Stimulated activated CD8-positive, alpha-beta memory T cell treated with anti-CD3 and anti-CD28 coated beads, Interleukin-7, amount 100 ng/mL, for 1 hour (primary cell): ENCODE measurements at places on chromosomes 12 and 14.

DNA sequence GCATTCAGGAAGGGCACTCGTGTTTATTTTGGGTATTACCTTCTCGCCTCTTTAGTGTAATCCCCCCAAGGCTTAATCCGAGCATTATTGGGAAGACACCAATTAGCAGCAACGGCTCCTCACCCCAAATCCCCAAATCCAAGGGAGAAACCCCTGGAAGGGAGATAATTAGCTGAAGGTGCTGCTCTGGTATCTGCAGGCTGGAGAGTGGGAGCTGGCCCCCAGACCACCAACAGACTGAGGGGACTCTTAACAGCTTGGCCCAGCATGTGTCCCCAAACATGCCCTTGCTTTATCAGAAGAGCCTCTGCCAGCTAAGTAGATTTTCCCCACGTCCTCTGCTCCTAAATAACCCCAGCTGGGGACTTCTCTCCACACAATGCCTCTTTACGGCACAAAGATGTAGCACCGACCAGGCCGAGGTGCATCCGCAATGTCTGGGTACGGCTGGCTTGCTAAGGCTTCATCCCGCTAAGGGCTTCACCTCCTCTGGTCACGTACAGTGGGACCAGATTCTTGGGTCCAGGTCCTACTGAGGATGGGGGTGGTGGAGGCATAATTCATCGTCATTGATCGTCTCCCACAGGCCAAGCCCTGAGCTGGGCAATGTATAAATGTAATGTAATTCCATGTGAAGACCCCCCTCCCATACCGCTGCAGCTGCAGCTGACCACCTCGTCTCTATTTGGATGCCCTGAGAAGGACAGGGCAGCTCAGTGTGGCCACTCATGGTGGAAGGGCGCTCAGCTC lies 123.7 kb upstream of the GSC start:
- DNase-seq: no peak

GRCh38 chr12:11798856-11799501 lies 149.5 kb downstream of the ETV6 start:
- no peak for DNase-seq

DNA sequence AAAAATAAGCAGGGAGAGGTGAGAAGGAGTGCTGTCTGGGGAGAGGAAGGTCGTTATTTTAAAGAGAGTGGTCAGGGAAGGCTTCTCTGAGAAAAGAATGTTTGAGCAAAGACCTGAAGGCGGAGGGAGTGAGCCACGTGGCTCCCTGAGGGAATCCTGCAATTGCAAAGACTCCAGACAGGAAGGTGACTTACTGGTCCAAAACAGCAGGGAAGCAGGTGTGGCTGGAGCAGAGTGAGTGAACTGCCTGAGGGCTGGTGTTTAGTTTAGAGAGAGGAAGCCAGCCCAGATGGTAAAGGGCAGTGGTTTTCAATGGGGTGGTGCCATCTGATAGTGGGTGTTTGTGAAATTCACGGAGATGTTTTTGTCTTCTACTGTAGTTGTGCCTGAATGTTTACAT lies 58.8 kb upstream of the LTA4H start:
- DNase-seq: no peak

DNA sequence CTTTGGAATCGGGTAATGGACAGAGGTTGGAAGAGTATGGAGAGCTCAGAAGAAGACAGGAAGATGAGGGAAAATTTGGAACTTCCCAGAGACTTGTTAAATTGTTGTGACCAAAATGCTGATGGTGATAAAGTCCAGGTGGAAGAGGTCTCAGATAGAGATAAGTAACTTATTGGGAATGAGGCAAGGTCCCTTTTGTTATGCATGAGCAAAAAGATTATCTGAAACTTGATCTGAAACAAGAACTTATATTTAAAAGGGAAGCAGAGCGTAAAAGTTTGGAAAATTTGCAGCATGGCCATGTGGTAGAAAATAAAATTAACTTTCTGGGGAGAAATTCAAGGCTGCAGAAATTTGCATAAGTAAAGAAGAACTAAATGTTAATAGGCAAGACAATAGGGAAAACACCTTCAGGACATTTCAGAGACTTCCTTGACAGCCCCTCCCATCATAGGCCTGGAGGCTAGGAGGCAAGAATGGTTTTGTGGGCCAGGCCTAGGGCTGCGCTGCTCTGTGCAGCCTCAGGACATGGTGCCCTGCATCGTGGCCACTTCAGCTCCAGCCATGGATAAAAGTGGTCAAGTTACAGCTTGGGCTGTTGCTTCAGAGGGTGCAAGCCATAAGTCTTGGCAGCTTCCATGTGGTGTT lies 425.7 kb upstream of the PRICKLE1 start:
- DNase-seq: no peak
